ENCODE measurements at places on chromosomes 12 and 14. TPM values are rescaled to one million over a fixed set of nuclear protein-coding genes. Genes with fewer than 3 reads are reported as not detected.

Gene MUCL1
- total RNA-seq, result not detected

Gene GLIPR1L1
- not detected for total RNA-seq

Gene MEG3
- 226 TPM for total RNA-seq

Gene HOXC11
- not detected for total RNA-seq

All from bronchial smooth muscle cell (primary cell).